Mucosa of gallbladder (tissue), 1 donor: ENCODE measurements at places on chromosomes 16 and 17. TPM values are rescaled to one million over a fixed set of nuclear protein-coding genes. Genes with fewer than 3 reads are reported as not detected.

DNA sequence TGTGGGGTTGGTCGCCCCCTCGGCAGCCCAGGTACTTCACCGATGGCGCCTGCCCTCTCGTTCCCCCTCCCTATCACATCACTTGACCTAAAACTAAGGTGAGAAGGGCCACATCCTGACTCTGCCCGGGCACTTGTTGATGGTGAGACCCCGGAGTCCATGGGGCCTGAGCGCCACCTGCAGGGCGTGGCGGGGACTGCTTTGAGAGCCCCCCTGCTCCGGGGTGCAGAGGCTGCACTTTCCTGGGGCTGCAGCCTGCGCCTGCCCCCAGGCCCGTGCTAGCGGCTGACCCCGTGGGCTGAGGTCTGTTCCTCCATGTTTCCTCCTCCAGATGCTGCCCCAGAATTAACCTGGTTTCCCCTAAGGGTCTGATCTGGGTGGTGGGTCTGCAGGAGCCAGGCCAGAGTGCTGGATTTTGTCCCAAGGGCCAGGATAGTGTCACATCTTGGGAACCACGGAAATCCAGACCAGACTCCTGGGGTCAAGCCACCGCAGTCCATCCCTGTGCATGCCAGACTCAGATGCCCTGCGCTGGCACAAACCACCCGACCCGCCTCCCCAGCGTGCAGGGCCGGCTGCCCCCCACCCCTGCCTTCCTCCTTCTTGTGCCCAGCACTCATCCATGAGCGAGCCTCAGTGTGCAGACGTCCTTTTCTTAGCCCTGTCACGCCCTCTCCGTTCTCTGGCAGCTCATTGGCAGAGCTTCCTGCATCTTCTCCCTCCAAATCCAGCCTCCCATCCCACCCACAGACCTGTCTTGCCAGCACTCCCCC lies 2.7 kb downstream of the NDUFAF8 start:
- peak; percentile 32 for DNase-seq

DNA sequence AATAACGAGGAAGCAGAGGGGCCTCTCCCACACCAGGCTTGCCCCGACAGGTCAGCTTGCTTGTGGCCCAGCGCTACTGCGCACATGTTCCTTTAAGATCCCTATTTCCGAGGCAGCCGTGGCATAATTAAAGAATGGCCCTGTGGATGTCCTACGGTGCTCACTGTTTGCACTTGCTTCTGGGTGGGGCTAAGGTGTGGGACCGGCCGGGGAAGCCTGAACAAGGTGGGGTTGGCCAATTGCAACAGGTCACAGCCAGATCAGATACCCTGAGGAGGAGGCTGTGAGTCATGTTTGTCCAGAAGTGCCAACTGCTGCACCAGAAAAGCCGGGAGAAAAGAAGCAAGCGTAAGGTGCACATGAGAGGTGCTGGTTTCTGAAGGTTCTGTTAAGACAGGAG lies 158.5 kb upstream of the CACNG5 start:
- DNase-seq, result peak; percentile 86

GRCh38 chr17:73493956-73494926 lies 150.0 kb downstream of the SDK2 start:
- DNase-seq, result no peak

DNA sequence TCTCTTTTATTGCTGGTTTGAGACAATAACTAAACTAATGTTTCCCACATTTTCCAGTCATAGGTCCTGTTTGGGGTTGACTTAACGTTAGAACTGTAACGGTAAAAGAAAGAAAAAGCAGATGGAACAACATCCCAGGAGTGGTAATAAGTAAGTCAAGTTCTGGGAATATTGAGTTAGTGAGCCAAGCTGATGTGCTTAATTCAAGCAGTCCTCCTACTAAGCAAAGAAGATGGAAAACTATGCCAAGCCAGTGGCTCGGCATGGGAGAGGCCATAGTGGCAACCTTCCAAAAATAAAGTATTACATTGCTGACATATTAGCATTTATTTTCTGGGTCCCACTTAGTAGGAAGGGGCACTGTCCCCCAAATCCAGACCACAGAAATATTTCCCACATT lies 161.7 kb upstream of the CDH5 start:
- no peak for DNase-seq

The PIGS gene
- total RNA-seq, result 65.9 TPM

The FOXN1 gene
- 0.06 TPM for total RNA-seq
